ENCODE measurements at places on chromosomes 7 and 10.

DNA sequence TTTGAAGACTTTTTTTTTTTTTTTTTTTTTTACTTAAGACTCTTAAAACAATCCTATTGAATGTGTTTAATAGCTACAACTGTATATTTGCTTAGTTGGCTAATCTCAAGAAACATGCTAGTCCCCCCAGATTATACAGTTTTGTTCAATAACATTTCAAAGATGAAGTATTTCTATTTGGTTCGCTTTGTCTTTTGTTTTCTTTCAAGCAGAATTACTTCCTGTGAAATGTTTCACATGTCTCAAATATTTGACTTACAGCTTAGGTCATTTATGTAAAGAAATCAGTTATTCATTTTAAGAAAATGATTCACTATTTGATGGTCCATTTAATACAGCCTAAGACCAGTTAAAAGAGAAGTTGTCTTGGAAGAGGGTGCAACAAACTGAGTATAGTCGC, 12.8 kb upstream of the LAMB1 start:
- DNase-seq: no peak

GRCh38 chr10:52951824-52952223, 179.2 kb upstream of the MBL2 start:
- no peak for DNase-seq

- DNase-seq: no peak
These were observed 20.4 kb downstream of the FRMPD2 start for GRCh38 chr10:48253970-48254657.

DNA sequence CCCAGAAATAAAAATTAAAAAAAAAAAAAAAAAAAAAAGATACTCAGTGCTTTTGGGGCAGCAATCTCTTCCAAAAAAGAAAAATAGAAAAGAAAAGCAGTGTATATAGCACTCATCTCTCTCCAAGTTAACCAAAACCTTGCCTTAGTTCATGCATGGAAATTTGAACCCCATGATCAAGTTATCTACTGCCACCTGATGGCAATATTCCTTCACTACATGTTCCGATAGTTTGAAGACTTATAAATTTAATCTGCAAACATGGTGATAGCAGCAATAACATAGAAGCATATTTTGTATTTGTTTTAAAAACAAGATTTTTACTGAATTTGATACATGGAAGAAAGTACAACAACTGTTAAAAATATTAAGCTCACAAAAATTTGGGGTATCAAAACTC, 48.6 kb upstream of the SLIT1 start:
- DNase-seq: no peak

DNA sequence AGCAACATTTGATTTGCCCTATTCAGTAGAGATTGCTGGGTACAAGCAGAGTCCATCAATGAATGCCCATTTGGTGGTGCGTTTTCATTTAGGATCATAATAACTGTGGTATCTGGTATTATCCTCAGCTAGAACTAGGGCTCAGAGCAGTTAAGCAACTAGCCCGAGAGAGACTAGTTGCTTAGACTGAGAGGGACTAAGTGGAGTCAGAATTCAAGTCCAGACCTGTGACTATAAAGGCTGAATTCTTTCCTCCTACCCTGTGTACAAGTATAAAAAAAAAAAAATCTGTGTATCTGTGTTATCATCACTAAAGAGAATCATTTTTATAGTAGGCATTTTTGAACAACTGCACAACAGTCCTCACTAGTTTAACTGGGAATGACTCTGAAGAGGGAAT, 45.3 kb upstream of the DKK1 start:
- no peak for DNase-seq

GRCh38 chr7:2821842-2822507, 22.1 kb downstream of the GNA12 start:
- DNase-seq: no peak

- DNase-seq: no peak
These were observed 34.7 kb downstream of the GSDME start for GRCh38 chr7:24722386-24723177.

DNA sequence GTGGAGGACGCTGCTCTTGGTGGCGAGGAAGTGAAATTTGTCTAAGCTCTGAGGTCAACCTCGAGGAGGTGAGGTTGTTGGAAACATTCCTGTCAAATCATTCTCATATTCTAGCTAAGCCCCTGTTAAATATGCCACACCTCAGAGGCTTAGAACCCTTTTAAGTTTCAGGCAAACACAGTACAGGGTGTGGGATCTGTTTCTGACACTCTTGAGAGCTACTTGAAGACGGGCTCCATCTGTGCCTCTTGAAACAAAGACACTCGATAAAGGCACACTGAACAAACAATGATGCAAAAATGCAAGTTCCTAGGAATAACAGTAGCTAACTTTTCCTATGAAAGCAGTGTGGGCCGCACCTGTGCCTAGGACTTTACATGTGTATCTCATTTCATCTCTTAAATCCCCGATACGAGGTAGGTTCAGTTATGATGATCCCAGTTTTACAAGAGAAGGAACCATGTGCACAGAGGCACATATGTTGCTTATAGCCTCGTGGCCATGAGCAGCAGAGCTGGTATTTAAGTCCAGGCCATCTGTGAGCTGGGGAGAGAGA, 299.2 kb downstream of the CCDC3 start:
- DNase-seq: no peak

- DNase-seq: no peak
These were observed 3.4 kb downstream of the H2BK1 start for GRCh38 chr7:151206914-151207313.

- no peak for DNase-seq
These were observed 6.1 kb downstream of the PFKFB3 start for GRCh38 chr10:6208799-6209235.

DNA sequence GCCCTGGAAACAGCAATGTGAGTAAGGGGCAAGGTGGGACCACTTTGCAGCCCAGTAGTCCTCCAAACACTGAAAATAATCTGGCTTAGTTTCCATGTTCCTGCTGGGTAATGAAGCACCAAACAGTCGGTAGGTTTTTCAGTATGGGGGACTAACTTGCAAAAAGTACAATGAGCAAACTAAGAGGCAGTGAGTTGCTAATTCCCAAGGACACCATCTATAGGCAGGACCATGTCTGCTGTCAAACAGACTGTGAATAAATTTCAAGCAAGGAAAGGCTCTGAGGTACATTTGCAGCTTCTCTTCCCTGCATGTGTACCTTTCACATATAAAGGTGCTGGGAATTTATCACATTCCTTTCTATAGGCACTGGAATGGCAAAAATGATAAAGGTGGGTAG, 327.7 kb downstream of the GPR158 start:
- DNase-seq: no peak

DNA sequence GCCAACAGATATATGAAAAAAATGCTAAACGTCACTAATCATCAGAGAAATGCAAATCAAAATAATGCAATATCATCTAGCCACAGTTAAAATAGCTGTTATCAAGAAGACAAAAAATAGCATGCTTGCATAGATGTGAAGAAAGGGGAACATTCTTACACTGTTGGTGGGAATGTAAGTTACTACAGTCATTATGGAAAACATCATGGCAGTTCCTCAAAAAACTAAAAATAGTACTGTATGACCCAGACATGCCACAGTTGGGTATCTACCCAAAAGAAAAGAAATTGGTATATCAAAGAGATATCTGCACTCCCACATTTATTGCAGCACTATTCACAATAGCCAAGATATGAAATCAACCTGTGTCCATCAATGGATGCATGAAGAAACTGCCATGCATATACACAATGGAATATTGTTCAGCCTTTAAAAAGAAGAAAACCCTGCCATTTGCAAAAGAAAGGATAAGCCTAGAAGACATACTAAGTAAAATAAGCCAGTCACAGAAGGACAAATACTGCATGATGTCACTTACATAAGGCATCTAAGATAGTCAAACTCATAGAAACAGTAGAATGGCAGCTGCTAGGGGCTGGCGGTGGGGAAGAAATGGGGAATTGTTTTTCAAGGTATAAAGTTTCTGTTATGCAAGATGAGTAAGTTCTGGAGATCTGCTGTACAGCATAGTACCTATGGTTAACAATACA, 107.0 kb downstream of the PTPN20 start:
- DNase-seq: no peak
